ENCODE measurements at places on chromosomes 7 and 10.

DNA sequence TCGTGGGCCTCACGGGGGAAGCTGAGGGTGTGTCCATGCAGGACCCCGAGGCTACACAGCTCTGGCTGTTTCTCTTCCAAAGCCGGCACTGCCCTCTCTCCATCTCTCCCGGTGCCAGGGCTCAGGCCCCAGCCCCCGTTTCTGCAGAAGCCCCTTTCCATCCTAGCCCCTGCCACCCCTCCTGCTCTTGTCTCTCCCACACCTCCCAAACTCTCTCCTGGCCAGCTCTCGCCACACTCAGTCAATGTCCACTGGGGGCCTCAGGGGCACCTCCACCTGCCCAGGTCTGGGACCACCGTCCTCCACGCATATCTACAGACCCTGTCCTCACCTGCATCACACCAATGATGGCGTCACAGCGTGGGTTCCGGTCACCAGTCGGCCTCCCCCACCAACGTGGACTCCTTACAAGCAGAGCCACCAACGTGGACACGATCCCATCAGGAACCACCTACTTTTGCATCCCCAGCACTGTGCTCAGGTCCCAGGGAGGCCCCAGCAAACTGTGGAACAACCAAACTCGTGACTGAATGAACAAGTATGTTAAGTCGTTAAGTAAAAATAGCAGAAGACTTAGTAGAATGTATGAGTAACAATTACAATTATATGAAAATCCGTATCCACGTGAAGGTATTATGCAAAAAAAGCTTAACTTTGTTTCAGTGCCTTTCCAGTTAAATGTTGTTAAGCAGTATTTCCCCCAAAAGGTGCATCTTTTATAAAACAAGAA is 38.4 kb downstream of the DIP2C start:
- no peak for DNase-seq

- DNase-seq, result no peak
Observed at GRCh38 chr7:71348821-71349681, 217.1 kb downstream of the GALNT17 start.

DNA sequence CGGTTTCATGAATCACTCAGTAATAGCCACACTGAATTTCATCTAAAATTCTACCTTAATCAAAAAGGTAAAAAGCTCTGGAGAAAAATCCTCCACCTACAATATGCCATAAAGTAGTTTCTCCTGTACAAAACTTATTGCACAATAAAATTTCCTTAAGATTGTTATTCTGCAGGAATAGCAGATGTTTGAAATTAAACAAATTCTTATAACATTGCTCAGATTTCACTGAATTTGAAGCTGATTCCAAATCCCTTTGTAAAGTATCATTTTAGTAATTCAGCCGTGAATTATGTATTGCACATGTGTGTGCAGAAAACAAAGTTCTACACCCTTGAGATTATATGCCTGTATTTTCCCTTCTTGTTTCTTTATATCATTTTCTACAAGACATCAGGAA is 123.8 kb downstream of the AMPH start:
- no peak for DNase-seq

DNA sequence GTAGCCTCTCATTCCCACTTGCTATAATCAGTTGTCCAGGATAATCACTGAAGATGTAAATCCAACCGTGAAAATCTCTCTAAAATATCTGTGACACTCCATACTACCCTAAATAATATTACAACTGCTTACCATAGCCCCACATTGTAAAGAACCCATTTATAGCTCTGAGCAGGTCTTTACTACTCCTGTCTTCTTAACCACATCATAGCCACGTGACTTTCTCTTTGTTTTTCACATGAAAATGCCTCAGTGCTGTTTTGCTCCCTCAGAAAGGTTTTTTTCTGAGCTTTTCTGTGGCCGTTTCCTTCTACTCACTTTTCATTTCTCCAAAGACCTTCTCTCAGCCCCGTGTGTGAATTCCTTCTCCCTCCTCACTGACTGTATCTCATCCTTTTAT is 662.2 kb upstream of the ADARB2 start:
- no peak for DNase-seq

DNA sequence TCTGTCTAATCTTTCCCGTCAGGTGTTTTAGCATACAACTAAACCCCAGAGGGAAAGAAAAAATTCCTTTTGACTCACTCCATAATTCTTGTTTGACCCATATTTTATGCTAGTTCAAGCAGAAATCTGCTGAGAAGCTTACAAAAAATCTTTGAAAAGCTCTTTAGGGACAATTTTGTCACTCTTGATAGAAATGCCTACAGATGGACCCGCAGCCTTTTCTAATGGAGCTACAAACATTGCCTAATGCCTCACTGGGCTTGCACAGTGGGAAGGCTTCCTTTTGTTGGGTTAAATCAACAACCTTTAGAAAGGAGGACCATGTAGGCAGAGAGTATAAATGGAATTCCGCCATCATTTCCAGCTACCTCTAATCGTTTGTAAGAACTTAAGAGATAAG is 344.5 kb downstream of the PCLO start:
- no peak for DNase-seq

GRCh38 chr7:7306231-7306630 is 123.9 kb downstream of the C1GALT1 start:
- DNase-seq, result no peak

DNA sequence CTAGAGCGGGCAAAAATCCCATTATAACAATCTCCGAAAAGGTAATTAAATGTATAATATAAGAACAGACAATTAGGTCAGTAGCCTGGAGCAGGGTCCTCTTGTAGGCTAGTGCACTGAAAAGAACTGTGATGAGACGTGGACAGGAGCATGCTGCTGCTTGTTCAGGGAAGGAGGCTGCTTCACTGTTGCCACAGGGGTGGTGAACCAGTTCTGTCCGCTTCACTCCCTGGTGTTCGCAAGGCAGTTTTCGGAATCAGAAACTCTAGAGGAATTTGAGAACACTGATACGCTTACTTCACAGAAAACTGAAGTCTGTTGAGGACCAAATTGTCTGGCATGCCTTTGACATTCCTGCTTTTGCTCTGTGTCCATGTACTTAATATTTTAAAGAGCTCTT is 17.4 kb downstream of the ZNRF2 start:
- DNase-seq, result no peak

DNA sequence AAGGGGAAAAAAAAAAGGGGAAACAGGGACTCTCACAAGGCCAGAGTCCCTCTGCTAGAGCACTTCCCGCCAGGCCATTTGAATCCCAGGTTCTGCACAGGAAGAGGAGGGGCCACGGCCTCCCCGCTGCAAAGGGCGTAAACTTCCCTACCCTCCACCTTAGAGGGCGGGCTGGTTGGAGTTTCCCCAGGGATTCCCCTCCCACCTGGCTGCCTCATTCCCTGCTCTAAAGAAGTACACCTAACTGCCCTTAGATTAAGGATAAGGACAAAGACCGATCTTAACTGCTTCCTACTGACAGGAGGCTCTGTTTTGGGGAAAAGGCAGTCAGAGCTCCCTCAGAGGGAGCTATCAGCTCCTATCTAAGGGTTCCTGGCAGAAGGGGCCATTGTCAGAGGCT is 102.0 kb upstream of the ARMC3 start:
- no peak for DNase-seq

DNA sequence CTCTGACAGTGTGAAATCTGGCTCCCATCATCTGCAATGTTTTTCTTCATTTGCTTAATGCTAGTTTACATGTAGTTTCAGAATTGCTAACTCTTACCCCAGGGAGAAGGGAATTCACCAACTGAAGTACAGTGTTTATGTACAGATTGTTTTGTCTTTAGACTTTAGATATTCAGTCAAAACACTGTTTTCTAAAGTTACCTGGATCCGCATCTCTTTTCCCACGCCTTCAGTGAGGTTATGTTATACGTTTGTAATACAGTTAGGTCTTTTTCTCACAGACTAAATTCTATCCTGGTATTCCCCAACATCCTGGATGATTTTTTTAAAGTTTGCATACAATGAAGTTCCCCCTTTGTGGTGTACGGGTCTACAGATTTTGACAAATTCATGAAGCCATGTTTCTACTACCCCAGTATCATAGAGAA is 3.2 kb upstream of the LYZL1 start:
- no peak for DNase-seq

DNA sequence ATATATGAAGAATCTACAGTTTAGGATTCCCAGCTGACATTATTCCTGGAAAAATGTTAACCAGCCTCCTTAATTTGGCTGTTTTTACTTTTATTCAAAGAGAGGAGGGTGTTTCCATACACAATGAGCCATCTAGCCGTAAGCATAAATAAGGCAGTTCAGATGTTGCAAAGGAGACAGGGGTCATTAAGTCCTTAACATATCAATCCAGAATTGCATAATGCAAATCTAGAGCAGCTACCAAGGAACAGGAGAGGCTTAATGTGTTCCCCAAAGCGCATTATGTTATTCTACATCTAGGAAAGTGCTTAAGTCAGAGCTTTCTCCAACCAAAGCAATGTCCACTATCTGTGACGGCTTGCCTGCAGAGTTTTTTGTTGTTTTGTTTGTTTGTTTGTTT is 32.4 kb upstream of the TCF7L2 start:
- no peak for DNase-seq

DNA sequence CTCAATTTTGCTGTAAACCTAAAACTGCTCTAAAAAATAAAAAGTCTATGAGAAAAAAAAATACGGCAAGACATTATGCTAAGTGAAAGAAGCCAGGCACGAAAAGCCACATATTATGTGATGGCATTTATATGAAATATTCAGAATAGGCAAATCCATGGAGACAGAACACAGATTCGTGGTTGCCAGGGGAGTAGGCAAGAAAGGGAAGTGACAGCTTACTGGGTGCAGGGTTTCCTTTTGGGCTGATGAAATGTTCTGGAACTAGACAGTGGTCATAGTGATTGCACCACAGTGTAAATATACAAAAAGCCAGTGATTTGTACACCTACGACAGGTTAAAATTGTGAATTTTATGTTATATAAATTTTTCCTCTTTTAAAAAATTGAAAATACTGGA is 41.3 kb upstream of the GLI3 start:
- DNase-seq, result no peak

DNA sequence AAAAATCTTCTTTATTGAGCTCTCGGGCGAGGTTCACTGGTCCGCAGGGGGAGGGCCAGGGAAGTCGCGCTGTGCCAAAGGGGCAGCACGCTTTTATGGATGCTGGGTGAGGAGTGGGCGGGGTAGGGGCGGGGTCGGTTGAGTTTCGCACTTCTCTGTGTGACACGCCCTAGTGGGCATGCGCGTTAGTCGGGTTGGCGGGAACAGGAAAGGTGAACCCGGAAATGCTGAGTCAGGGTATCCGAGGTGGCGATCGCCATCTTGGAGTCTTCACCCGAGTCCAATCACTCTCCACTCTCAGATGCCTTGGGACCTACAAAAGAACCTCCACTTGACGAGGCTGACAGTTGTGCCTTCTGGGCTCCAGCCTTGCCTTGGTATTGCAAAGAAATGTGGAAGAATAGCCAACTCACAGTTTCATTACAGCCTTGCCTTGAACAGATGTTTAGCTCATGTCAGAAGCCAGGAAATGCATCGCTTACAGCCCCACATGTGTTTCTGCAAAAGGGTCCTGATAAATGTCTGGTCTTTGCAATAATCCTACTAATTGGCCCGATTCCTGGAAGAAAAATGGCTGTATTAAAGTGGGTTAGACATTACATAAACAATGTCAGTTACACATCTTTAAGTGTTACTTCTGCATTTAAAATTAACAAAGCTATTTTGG is 64.1 kb downstream of the AHR start:
- no peak for DNase-seq

GRCh38 chr7:18541181-18541870 is 45.8 kb downstream of the HDAC9 start:
- peak; percentile 7 for DNase-seq

DNA sequence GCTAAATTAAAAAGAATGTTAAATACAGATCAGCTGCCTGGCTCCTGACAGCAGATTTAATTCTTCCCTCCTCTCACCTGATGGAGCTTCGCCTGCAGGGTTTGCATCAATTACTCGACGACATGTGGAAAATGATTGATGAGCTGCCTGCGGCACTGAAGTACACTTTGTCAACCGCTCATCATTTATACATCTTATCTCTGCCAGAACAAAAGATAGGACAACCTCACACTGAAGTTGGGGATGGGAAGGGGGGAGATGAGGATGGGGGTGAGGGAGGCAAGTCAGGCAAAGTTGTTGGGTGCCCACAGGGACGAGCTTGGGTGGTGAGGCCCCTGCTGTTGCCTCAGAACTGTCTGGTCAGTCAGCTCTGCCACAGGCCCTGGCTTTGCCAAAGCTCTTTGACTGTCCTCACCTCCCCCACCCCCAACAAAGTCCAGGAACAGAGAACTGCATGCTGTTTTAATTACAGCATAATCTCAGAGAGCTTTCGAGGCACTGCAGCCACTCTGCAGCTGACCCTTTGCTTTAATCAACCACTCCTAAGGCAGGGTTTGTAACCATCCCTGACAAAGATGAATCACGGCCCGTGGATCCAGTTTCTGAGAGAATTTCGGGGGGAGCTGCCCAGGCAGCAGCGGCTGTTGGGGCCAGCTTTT is 702.3 kb downstream of the LRMDA start:
- no peak for DNase-seq

GRCh38 chr10:116800286-116800929 is 48.9 kb upstream of the ENO4 start:
- DNase-seq, result no peak

DNA sequence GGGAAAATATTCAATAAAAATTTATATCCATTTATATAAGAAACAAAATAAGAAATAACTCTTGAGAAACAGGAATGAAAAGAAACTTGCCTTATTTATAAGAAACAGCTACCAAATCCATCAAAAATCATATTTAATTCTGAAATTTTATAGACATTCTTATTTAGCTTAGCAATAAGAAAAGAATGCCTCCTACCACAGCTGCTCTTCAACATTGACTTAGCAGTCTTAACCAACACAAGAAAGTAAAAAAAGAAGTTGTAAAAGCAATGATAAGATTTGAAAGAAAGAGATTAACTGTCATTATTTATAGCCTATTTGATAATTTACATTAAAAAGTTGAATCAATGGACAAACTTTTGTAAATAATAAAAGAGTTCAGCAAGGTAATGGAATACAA is 212.8 kb downstream of the ZNF365 start:
- no peak for DNase-seq

GRCh38 chr7:123787220-123788007 is 38.6 kb upstream of the WASL start:
- DNase-seq, result no peak

- peak; percentile 70 for DNase-seq
Observed at GRCh38 chr10:683448-684071, 5.9 kb downstream of the DIP2C start.

DNA sequence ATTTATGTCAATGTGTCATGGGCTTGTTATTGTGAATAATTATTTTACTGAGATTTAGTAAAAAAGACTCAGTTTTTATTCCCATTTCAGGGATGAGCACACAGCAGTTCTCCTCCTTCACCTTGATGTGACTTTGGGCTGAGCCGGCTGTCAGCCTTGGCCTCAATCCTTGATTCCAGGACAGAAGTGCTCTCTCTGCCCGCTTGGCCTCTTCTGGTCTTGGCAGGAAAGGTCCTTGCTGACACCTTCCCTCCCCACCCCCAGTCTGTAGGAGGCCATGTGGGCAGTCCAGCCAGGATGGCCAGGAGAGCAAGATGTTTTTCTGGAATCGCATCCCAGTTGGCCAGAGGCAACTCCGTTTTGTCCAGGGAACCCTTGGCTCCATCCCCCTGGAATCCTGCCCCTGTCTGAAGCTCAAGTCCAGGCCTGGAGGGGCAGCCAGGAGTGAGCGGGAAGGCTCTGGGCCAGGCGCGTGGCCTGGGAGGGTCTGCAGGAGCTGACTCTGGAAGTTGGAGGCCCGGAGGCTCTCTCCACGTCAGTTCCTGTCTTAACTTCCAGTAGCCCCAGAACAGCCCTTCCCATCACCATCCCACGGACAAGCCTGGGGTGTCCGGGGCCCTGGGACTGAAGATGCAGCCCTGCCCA is 100.9 kb downstream of the PDGFA start:
- DNase-seq, result no peak

GRCh38 chr7:24854866-24855265 is 97.6 kb upstream of the GSDME start:
- DNase-seq, result no peak

All from hepatic stellate cell (primary cell).